ENCODE measurements at places on chromosomes 12 and 14.

- no peak for ATAC-seq
These were observed 46.6 kb upstream of the FOXJ2 start for GRCh38 chr12:7985802-7986418.

DNA sequence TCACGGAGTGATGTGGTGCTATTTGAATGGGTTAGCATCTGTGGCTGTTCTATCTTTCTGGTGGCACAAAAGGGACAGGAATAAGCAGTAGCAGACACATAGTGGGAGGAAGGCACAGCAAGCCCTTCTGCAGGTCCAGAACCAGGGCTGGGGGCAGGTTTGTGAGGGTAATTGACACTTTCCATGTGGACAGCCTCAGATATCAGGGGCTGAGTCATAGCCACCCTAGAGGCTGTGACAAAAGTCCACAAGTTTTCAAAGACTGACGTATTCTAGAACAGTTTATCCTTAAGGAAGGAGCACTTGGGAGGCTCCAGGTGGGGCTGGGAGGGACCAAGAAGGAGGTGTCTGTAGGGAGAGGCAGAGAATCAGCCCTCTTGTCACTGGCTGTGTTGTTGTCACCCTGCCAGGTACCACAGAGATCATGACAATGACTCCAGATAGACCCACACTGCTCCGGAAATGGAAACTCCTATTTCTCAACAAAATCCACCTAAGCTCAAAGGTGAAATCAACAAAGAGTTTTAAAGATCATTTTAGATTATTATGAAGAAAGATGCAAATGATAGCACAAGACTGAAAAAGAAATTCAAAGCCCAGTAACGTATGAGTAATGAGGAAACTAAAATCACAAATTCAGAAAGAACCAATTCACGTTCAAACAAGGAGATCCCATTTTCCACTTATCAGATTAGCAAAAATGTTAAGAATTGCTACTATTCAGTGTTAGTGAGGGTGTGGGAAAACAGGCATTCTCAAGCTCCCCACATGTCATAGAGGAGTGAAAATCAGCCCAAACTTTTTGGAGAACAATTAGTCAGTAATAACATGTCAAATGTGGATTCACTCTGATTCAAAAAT is 48.3 kb downstream of the NFKBIA start:
- no peak for ATAC-seq

DNA sequence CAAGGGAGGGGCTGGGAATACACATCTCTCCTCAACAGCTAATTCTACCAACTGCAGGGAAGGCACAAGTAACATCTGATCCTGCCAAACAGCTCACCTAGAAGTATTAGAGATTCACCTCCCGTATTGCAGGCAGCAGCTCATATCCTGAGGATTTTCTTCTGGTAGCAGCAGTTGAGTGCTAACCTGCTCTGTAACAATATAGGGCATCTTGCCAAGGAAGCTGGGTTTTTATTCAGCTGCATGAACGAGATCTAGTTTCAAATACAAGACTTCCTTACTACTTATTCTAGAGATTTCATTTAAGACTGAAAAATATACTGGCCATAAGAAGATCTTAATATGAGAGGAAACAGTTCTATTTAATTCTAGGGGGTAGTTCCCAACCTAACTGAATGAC is 261.4 kb upstream of the USP15 start:
- no peak for ATAC-seq

DNA sequence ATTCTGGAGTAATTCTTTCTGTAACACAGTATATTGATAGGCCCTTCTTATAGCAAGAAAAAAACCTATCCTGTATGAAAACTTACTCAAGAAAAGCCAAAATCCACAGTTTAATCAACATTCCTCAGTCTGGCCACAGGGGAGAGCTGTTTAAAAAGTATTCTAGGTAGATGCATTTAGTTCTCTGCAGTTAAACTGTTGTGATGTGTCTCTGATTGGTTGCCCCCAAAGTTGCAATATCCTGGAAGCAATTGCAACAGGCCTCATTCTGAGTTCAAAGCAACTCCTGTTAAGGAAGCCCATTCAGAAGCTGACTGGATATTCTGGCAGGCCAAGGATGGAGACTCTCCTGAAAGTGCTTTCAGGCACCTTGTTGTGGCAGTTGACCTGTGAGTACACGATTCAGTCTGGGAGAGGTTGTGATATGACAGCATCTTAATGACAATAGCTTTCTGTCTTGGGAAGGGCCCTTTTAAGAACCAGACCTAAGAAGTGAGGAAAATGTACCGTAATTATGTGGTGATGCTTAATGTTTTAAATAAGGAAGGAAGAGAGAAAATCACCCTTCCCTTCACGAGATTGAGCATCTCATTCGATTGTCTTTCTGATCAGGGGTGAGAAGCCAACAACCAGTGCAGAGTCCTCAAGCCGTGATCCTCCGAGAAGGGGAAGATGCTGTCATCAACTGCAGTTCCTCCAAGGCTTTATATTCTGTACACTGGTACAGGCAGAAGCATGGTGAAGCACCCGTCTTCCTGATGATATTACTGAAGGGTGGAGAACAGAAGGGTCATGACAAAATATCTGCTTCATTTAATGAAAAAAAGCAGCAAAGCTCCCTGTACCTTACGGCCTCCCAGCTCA is 420.7 kb downstream of the DAD1 start:
- no peak for ATAC-seq

- peak; percentile 64 for ATAC-seq
These were observed 22.4 kb upstream of the PDE1B start for GRCh38 chr12:54526812-54527630.

DNA sequence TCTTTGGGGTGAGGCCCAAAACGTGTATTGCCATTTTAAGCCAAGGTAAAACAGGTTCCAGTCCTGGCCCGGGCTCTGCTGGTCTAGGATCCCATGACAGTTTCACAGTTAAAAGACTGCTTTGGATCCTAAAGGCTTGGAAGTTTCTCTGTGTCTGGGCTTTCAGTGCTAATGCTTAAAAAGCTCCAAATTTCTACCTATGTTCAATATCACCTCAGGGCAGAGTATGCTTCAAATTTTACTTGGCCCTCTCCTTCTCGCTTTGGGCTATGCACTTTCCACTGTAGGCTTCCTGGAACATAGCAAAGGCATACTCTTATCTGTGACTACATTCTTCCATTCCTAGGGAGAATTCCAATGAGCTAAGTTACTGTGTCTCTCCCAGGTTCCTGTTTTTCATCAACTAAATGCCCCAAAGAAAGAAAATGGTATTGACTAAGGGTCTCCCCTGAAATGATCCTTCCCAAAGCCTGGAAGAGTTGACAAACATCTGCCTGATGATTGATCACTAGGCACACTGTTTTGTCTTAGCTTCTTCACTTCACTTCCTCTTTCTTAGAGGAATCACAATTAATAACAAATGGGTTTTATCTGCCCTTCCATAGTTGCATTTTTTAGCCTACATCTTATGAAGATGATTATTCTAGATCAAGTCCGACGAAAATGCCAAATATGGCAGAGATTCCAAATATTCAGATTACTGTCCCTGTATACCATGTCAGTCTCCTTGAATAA is 79.4 kb downstream of the TMTC2 start:
- ATAC-seq = no peak

DNA sequence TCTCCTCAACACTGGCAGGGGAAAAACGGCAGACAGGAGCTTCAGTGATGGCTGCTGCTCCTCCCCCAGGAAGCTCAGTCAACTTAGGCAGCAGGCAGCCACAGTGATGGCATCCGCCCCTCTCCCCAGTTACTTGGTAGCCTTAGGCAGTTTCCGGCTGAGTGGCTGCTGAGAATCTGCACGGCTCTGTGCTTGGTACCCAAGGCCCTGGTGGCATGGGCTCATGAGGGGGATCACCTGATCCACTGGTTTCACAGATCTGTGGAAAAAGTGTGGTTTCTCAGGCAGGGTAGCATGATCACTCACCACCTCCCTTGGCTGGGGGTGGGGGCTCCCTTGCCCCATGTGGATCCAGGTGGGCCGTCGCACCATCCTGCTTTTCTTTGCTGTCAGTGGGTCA is 244.6 kb upstream of the MDGA2 start:
- no peak for ATAC-seq

DNA sequence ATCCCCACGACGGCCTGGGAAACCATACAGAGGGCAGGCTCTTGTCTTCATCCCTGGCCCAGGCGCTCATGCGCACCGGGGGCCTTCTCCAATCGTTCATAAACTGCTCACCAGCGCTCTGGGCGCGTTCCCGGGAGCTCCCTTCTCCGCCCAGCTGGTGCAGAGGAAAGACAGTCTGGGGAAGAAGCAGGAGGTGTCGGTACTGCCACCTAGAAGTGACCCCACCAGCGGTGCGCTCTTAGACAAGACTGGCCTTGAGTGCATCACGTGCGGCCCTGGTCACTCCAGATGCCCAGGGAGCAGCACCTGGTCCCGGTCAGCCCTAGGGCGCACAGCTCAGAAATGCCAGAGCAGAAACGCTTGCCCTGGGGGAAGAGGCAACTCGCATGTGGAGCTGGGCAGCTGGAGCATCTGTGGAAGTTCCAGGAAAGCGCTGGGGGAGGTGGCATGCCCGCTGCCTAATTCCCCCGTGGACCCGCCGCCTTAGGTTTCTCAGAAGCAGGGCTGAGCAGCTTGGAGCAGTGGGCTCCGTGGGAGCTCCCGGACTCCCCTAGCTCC is 2.5 kb downstream of the GSC start:
- ATAC-seq = no peak

DNA sequence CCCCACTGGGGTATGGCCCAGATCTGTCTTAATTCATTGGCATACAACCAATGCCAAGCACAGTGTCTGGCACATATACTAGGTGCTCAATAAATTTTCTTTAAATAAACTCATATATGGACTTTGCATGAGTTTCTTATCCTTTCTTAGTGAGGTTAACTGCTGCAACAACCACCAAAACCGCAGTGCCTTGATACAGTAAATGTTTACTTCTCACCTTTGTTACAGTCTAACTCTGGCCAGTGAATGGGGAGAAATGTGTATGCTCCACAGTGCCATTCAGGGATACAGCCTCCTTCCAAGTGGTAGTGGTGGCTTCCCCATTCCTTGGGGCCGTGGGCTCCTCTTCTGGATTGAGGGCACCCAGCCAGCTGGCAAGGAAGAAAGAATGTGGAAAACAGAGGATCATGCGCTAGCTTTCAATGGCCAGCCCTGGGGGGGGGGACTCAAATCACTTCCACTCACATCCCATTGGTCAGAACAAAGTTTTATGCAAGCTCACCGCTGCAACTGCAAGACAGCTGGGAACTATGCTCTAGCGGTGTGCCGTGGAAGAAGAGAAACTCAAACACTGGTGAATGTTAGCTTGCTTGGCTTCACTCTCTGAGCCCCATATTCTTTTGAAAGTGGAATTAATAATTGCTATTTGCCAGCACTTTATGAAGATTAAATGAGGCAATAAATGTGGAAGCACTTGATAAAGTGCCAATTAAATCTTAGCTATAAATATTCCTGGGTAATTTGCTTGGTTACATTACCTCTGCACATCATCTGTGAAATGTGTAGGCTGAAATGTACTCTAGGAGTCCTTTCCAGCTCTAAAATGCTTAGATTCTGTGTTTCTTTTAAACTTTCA is 51.0 kb upstream of the SOCS2 start:
- no peak for ATAC-seq

DNA sequence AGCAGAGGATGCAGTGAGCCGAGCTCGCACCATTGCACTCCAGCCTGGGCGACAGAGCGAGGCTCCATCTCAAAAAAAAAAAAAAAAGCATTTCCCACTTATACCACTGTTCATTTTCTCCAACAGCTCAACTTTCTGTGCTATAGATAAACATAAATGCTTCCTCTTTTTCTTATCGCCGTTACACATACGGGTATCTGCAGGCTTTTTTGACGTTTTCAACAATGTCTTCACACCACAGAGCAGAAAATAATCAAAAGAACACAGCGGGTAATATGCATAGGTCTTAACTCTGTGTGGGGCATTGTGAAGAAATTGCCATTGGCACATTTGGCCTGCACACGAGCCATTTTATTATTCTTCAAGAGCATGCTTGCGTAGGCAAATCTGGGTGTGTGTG is 86.4 kb downstream of the CAPZA3 start:
- no peak for ATAC-seq

DNA sequence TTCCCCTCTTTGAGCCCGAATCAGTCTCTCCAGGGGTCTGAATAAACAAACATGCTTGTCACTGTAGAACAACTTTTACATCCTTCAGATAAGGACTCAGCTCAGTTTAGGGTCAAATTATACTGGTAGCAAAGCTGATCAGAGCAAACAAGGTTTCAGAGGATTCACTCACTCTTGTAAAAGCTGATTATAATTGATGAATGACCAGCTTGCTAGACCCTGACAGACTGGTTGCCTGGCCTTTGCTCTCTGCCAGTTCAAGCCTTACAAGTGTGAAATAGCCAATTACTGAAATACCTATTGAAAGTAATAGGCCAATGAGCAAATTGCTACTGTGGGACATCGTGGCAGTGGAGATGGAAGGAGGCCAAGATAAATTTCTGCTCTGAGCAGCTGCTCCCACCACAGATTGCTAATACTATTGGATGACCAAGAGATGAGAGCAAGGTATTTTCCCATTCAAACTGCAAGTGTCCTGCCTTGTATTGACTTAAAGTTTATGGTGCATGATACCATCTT is 177.6 kb downstream of the PDZRN4 start:
- peak; percentile 62 for ATAC-seq

- no peak for ATAC-seq
These were observed 12.9 kb downstream of the TTC9 start for GRCh38 chr14:70654632-70655031.

- no peak for ATAC-seq
These were observed 209.7 kb upstream of the FAR2 start for GRCh38 chr12:28939427-28939826.

GRCh38 chr14:85463512-85463911 is 66.4 kb upstream of the FLRT2 start:
- no peak for ATAC-seq

DNA sequence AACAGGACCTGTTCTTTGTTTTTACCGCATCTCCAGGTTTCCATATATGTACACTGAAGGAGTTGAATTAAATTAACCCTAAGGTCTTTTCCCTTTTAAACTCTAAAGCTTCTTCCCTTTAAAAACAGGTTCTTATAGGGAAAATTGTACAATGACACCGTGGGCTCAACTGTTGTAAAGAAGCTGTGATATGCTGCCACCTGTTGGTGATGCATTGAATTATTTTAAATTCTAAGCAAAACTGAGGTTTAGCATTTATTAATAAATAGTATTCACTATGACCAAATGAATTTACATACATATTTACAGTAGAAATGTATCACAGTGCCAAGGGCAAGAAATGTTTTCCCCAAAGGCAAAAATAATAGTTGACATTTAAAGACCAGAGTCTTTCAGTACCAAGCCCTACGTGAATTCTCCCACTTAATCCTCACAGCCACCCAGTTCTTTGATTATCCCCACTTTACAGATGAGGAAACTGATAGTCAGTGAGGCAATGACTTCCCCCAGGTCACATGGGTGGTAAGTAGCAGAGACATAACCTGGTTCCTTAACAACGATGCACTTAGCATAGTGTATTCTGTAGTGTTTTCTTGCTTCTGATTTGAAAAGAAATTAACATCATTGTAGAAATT is 35.7 kb upstream of the TMEM263 start:
- ATAC-seq = peak; percentile 3

DNA sequence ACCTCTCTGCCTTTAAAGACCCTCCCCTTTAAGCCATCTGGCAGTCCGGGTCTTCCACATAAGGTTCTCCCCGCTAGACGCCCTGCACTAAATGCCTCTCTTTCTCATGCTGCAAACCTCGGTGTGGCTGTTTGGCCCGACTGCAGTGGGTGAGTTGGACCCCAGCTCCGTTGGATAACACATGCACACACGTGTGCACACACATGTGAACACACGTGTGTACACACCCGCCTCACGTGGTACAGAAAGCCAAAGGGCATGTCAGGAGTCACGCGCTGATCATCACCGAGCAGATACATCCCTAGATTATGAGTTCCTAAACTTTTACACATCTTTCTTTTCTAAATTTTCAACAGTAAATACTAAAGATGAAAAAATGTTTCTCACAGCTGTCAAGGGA is 68.3 kb downstream of the RIMBP2 start:
- no peak for ATAC-seq
